ENCODE measurements at places on chromosomes 7 and 10.

DNA sequence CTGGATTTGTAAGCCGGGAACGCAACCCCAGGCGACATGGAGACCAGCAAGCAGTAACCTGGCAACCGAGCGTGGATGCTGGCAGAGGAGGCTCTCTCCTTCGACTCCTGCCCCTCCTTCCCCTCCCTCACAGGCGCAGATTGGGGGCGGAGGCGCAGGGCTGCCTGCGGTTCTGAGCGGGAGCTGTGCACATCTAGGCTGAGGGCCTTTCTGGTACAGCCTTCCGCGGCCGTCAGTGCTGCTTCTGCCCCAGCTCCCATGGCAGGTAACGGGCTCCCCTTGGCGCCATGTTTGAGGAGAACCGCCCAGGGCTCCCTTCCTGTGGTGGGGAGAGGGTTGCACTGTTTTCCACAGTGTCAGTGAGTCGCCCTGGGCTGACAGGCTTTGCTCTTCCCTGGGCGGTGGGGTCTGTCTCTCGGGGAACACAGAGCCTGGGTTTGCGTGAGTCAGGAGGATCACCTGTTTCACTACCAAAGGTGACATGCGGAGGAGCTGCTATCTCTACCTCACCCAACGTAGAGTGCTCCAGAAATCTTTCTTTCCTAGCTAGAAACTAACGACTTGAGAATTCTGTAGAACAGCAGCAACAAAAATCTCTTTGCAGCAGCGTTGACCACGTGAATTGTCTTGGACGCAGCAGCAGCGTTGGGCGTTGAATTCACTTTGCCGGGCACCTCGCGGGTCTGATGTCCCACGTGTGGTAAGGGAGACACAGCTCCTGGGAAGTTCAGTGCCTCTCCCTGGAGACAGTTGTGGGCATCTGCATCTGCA lies 154.8 kb upstream of the COBL start:
- peak; percentile 43 for DNase-seq

- no peak for DNase-seq
Measured at GRCh38 chr7:132882714-132883428, 199.0 kb downstream of the CHCHD3 start.

- no peak for DNase-seq
Measured at GRCh38 chr10:122727426-122727825, 27.8 kb upstream of the C10orf120 start.

- no peak for DNase-seq
Measured at GRCh38 chr10:97119058-97119745, 66.6 kb downstream of the SLIT1 start.

DNA sequence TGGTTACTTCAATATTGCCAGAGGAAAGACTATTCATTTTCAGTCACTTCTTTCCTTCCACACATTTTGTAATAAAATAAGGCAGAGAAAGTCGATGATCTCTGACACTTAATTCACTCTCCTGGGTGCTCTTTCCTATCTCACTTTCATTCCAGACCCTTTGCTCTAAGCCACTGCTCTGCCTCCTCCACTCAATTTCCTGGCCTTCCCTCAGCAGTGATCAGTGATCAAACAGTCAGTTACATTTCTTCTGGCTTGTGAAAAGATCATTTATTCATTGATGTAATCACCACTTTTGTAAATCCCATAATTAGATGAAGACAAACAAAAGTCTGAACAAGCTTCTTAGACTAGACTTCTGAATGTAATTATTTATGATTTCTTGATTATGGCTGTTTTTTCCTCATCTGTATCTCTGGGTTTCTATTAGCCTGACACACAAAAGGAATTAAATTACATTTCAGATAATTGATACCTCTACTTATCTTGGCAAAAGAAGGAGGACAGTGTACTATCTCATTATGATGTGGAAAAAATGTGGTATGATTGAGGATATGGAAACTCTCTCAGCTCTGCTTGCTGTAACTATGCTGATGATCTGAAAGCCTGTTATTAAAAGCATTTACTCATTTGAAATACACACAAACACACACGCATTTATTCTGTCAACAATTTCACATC lies 1102.3 kb downstream of the GRM8 start:
- no peak for DNase-seq

GRCh38 chr7:133355325-133355708 lies 102.4 kb downstream of the EXOC4 start:
- DNase-seq = no peak

- DNase-seq = peak; percentile 12
Measured at GRCh38 chr7:130853503-130854279, 119.7 kb upstream of the KLF14 start.

DNA sequence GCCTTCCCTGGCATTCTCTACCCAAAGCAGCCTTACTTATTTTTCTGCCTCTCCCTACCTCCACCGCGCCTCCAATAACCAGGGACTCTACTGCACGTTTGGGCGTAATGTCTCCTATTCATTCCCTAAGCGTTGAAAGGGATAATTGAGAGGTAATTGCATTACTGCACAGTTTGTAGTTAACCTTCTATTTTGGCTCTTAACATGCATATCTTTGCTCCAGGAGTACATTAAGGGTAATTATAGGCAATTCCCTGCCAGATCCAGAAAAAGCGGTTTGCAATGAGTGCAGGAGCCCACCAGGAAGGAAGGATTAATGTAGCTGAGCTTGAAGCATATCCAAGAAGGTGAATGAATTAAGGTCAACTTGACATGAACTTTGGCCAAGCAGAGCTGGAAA lies 558.4 kb downstream of the TYW1 start:
- DNase-seq = no peak

- DNase-seq = no peak
Measured at GRCh38 chr10:116417821-116418220, 9.8 kb upstream of the PNLIPRP3 start.

GRCh38 chr10:60456053-60456452 lies 66.4 kb upstream of the ANK3 start:
- DNase-seq = no peak

- DNase-seq = no peak
Measured at GRCh38 chr10:69738071-69738470, 63.6 kb upstream of the COL13A1 start.

- no peak for DNase-seq
Measured at GRCh38 chr10:30438021-30438850, 4.3 kb downstream of the MAP3K8 start.

DNA sequence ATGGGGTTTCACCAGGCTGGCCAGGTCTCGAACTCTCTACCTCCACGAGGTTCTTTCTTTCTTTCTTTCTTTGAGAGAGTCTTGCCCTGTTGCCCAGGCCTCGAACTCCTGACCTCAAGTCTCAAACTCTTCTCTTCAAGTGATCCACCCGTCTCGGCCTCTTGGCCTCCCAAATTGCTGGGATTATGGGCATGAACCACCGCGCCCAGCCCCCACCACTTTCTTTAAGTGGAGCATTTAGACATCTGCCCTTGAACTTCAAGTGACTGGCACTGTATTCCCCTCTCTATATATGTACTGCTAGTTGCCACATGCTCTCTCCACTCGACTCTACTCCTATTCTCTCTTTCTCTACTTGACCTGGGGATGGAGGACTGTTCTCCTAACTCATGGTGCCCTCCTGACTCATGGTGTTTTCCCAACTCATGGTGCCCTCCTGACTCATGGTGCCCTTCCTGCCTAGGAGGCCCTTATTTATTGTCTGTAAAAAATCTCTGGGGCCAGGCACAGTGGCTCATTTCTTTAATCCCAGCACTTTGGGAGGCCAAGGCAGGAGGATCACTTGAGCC lies 19.3 kb upstream of the ACHE start:
- no peak for DNase-seq

GRCh38 chr10:11663763-11664555 lies 52.5 kb upstream of the USP6NL start:
- no peak for DNase-seq

DNA sequence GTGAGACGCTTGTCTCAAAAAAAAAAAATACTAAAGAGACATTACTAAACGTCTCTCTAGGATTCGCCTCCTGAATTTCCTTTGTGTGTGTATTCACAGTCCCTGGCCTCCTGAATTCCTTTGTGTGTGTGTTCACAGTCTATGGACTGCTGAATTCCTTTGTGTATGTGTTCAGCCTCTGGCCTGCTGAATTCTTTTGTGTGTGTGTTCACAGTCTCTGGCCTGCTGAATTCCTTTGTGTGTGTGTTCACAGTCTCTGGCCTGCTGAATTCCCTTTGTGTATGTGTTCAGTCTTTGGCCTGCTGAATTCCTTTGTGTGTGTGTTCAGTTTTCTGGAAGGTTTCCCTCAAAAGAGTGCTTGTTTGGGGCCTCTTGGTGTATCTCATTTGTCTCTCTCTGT lies 8.2 kb downstream of the BMS1 start:
- DNase-seq = no peak

DNA sequence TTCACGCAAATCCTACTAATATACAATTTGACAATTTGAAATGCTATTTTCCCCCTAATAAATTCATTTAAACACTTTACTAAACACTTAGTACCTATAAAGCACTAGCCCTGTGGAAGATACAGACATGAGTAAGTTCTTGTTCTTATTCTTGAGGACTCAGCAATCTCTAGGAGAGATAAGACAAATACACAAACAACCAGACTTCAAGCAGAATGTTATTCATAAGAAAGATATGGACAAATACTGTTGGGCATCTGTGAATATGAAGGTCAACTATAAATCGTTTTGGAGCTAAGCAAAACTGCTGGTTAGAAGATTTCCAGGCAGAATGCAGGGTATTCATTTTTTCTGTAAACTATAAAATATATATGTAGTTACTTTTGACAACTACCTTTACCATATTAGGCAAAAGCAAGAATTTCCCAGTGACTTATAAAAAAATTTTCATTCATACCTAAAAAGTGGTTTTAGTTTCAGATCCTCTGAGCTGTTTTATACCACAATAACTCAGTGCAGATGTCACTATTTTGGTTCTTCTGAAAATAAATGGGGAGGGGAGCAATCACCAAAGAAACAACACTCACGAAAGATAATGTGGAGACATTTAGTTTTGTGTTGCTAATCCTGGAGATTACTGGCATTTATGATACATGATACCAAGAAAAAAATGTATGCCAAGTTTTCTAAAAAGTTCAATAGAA lies 3.8 kb downstream of the VPS41 start:
- DNase-seq = no peak
